ENCODE measurements at places on chromosomes 1 and 21.

GRCh38 chr1:37719572-37720195 is 27.4 kb downstream of the CDCA8 start:
- no peak for DNase-seq

- no peak for DNase-seq
Observed at GRCh38 chr1:199295107-199295506, 656.3 kb downstream of the PTPRC start.

DNA sequence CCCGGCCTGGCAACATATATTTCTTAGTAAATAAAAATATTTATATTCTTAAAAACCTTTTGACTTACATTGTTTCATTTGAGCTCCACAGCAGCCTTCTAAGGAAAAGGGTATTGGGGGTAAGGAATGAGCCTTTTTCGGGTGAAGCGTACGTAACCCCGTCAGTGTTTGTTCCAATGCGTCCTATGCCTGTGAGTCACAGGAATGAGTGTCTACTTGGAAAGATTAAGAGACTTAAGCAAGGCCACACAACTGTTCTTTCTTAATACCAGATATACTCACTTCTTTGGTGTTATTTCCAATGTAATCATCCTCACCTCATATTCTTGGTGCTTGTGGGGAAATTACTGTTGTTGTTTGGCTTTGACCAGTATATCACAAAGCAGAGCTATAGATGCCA is 22.7 kb downstream of the WDTC1 start:
- no peak for DNase-seq

DNA sequence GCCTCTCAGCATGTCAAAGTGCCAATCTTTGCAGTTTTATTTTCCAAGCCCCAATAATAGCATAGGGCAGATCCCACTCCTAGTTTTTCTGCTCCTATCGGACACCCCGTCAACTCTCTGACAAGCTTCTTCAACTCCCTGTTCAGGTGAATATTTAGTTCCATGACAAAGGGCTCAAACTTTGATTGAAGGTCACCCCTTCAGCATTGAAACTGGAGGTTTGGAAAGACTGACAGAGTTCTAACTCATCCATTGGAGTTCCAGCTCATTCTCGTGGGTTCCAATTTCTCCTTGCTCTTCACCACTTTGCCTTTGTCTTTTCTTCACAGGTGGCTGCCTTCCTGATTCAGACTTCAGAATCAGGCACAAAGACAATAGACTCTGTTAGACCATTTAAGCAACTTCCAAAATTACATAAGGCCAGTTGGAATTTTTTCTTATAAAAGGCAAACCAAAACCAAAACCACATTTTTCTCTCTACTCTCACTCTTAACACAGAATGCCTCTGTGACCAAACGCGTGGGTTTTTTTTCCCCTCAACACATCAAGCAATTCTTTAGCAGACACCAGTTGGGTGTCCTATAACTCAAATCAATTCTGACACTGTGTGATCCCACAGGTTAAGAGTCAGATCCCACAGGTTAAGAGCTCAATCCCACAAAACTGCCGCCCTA is 169.3 kb upstream of the USP25 start:
- DNase-seq: no peak

DNA sequence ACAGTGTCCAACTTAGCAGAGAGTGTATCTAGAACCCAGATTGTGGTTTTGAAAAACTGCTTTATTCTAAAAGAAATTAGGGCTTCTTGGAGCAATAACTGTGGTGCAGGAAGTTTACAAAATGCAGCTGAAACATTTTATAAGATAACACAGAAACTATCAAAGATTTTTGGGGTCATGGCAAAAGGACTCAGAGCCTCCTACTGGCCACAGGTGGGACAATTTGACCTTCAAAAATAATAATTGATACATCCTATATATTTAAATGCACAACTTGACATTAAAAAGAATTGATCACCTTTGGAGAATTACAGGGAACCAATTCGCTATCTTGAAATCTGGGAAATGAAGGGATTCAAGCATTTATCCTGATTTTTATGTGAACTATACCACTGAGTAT is 235.2 kb downstream of the RPS6KC1 start:
- DNase-seq: no peak

DNA sequence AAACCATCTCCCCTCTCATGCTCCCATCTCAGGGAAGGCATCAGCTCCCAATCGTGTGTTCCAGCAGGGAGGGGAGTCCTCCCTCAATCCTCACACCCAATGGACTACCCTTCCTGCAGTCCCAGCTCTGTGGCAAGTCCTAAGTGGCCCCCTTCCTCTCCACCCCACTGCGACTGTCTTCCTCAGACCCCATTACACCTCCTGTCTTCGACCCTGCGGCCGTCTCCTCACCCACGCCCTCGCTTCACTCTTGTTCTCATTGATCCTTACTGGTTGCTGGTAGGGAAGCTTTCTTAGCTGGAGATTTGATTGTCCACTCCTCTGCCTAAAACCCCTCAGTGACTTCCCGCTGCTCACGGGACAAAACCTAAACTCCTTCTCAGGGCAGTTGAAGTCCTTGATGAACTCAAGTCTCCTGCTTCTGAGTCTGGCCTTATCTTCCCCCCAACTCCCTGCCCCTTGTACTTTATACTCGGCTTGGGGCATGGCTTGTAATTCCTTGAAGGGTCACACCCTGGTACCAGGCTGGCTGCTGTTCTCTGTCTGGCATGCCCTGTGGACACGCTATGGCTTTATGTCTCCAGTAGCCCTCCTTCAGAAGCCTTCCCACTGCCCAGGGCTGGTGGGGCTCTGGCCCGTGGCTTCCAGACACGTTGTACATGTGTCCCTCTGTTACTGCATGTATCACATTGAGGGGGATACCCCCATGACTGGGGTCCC is 2.3 kb upstream of the EPS8L3 start:
- no peak for DNase-seq

GRCh38 chr1:153773096-153773921 is 1.9 kb upstream of the SLC27A3 start:
- DNase-seq: no peak

DNA sequence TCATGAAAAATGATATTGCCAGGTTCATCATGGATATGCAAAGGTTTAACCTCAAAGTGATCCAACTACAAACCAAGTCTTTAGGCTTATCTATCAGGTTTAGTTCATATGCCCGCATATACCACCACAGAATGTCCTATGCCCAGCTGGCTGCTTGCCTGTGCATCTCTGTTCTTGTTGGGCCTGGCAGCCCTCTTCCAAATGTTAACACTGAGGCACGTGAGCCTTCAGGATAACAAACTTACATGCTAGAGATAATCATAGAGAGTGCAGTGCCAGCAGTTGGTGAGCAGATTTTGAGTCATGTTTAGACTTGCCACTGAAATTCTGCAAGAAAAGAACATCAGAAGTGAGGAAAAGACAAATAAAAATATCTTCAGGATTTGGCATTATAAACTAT is 607.9 kb upstream of the TMPRSS15 start:
- DNase-seq: no peak

DNA sequence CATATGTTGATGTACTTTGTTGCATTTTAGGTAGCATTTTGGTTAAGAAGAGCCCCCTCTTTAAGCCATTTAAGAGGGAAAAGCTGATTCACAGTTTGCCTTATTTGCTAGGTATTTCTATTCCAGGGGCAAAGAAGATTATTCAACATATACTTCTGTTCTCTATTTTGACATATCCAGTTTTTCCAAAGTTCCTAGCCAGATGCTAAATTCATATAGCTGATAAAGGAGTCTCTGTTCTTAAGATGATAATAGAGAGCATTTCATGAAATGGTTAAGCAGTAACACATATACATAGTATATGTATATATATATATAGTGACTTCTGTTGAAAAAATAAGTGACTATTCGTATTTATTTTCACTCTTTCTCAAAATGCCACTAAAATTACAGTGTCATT is 15.5 kb upstream of the CD55 start:
- DNase-seq: no peak

GRCh38 chr1:183864611-183865010 is 59.7 kb downstream of the RGL1 start:
- no peak for DNase-seq
